ENCODE measurements at places on chromosomes 3 and 15.

DNA sequence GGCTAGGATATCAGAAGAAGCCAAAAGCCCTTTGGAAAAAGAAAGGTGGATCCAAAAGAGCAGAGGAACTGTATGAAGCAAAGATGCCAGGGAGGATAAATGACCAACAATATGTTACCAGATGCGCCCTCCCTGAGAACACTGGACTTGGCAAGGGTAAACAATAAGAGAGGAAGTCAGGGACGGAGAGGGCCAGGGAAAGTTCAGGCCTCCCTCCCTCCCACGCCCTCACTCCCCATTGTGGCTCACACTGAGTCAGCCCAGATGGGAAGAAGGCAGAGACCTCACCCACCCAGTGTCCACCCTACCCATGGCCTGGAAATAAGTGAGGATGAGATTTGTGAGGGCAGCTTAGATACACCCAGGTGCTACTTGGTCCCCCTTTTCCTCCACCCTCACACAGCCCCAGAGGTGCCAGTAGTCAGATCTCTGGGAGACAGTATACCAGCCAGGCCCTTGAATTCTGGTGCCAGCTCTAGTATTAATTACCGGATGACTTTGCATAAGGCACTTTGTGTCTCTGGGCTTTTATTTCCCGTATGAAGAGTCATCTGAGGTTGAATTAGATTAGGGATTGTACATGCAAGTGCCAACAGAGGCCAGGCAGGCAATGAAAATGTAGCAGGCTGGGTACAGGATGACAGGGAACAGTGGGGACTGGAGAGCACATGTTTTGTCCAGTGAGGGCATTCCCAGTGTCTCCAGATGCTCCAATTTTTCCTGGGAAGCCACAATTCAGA lies 35.1 kb upstream of the FRMD4B start:
- DNase-seq = no peak

- DNase-seq = no peak
Observed at GRCh38 chr15:67859331-67859946, 19.6 kb upstream of the RNU6-1 start.

DNA sequence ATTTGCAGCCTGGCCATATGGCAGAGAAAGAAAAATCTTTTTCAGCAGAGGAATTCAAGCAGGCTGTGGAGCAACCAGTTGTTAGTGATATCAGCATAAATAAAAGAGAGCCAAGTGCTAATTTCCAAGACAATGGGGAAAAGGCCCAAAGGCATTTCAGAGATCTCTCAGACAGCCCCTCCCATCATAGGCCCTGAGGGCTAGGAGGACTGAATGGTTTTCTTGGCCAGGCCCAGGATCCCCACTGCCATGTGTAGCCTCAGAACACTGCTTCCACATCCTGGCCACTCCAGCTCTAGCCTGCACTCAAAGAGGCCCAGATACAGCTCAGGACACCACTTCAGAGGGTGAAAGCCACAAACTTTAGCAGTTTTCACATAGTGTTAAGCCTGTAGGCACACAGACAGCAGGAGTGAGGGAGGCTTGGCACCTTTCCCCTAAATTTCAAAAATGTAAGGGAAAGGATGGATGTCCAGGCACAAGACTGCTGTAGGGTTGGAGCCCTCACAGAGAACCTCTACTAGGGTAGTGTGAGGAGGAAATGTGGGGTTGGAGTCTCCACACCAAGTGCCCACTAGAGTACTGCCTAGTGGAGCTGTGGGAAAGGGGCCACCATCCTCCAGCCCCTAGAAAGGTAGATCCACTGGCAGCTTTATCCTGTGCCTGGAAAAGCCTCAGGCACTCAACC lies 191.4 kb downstream of the TBL1XR1 start:
- DNase-seq = no peak

DNA sequence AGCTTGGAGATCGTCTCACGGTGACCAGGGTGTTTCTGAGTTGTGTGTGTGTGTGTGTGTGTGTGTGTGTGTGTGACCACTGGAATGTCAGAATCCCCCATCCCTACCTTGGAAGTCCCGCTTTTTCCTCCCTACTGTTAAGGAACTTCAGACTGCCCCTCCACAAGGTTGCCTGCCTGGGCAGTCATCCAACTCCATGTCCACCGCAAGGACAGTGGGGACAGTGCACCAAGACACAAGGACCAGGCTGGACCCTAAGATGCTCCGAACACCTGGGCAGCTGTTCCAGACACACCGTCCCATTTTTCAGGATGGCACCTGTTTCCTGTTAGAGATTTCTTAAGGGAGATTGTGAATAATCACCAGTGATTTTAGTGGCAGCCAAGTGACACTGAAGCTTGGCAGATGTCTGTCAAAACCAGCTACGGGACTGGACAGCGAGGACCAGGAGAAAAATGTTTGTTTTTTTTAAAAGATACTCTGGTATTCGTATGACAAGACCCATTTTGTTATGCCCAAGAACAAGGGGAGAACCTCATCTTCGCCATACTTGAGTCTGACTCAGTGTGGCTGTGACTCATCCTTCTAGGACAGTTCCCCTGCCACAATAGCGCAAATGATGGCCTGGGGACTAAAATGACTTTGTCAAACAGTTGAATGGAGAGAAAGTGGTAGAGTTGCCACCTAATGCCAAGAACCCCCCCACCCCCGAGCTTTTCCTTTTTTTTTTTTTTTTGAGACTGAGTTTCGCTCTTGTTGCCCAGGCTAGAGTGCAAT lies 15.5 kb downstream of the PAQR9 start:
- DNase-seq = no peak

GRCh38 chr3:152454076-152454875 lies 185.5 kb downstream of the MBNL1 start:
- DNase-seq = no peak

DNA sequence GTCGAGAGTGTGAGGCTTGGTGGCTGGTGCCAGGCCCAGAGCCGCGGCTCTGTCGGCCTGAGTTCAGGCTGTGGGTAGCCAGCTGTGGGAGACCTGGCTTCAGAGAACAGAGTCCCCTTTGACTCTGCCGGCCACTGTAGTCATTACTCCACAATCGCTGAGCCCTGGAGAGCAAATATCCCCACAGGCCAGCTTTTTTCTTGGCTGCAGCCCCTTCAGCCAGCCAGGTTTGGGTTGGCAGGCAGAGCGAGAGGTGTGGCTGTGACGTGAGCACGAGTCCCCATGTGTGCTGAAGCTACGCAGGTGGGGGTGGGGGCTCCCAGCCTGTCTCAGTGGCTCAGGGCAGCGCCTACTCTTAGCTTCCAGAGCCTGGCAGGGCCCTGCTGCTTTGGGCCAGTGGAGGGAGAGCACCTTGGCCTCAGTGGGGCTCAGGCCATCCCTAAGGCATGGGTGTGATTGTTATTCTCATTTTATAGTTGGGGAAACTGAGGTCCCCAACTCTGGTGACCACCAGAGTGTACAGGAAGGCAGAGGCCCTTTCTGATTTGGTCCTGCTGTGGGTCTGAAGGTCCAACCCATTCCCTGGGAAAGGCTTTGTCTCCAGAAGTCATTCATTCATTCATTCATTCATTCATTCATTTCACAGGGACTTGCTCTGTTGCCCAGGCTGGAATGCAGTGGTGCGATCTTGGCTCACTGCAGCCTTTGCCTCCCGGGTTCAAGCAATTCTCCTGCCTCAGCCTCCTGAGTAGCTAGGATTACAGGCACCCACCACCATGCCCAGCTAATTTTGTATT lies 45.7 kb upstream of the LCTL start:
- no peak for DNase-seq

Measured in HS-5 (cell line).